Mesenteric fat pad (tissue), 1 donor: ENCODE measurements at places on chromosomes 16 and 17.
A peak's percentile ranks its signal among the peaks of the same experiment; 100 is the strongest.

GRCh38 chr17:81583589-81584342 lies 31.6 kb upstream of the FAAP100 start:
- DNase-seq, result no peak

DNA sequence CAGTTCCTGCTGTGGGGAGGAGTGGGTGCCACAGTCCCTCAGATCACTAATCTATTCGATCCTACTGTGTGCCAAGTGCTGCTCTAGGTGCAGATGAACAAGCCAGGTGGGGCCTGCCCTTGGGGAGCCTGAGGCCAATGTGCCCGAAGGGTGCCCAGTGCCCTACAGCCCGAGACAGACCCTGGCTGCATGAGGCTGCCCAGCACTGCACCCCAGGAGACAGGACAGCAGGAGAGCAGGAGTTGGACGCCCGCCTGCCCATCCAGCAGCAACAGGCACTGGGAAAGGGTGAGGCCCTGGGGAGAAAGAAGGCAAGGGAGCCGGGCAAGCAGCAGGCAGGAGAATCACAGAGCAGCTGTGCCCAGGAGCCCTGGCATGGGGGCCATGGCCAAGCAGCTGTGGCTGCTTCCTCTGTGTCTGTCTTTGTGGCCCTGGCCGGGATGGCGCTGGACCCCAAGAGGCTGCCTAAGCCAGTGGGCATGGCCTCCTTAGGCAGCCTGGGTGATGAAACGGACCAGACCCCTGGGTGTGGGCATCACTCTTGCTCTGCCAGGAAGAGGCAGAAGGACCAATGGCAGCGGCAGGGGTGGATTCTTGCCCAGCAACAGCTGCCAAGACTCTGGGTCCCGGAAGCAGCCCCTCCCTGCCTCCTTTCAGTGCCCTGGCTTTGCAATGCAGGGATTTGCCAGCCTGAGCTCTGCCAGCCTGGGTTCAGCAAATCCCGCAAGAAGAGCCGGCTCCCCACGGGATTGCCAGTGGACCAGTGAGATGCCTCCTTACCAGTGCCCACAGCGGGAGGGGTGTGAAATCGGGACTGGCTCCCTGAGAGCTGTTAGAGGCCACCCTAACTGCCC lies 179.6 kb upstream of the TNRC6C start:
- DNase-seq, result no peak

- DNase-seq, result no peak
Measured at GRCh38 chr17:47942568-47942967, 1.2 kb downstream of the PNPO start.

DNA sequence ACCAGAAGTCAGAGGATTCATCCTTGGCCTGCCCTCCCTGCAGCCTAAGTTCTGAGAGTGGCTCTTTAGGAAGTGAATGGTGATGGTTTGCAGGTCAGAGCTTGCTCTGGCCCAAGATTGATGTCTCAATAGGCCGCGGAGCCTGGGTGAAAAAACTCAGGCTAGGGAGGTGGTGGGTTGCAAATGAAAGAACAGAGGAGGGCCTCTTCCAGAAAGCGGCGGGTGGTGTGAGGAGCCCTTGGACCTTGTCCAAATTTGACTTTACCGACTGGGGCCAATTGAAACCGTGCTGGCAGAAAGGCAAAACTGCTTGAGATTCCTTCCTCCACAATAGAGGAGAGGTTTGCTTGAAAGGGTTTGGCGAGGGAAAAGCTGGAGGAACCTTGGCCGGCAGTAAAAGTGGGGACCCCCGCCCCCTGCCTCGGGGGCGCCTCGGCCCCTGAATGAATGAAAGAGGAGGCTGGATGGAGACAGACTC lies 331.3 kb downstream of the SEC14L1 start:
- DNase-seq, result no peak

DNA sequence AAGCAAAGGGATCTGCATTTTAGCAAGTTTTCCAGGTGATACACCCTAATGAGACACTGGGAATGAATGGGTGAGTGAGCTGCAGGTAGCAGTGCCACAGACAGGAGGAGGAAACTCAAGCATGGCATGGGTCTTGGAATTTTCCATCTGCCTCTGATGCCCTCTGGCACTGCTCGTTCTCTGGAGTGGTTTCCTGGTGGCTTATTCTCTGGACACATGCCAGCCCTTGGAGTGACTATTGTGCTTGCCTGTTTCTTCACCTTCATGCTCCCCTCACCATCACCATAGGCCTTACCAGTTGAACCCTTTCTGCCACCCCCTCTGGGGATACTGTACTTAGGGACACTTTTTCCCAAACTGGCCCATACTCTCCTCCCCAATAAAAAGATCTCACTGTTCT lies 1.6 kb downstream of the COASY start:
- DNase-seq, result no peak

DNA sequence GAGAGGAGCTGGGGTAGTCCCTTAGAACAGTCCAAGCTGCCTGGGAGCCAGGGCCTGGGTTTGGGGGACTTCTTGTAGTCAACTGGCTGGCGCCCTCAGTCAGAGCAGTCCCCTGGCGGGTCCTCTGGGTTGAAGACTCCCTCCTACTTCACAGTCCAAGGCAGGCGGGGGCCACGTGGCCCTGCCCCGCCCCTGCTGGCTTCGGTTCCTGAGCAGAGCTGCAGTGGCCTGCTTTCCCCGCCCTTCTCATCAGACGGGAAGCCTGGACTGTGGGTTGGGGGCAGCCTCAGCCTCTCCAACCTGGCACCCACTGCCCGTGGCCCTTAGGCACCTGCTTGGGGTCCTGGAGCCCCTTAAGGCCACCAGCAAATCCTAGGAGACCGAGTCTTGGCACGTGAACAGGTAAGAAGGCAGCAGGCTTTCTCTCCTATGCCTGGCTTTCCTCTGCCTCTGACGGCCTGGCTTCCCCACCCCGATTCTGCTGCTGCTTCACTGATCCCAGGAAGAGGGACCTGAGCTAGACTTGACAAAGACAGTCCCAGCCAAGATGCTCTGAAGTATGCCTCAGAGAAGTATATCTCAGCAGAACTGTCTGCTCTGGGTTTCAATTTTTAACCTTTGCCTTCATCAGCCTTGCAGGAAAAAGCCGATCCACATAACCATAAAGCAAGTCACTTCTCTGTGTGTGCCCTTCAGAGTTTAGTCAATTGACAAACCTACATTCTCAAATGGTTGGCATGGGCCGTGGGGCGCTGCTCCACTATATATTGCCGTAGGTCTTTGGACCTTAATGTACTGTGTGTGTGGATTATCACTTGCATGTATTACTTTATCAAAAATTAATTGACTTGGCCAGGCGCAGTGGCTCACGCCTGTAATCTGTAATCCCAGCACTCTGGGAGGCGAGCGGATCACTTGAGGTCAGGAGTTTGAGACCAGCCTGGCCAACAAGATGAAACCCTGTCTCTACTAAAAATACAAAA lies 56.3 kb downstream of the SF3B3 start:
- no peak for DNase-seq

DNA sequence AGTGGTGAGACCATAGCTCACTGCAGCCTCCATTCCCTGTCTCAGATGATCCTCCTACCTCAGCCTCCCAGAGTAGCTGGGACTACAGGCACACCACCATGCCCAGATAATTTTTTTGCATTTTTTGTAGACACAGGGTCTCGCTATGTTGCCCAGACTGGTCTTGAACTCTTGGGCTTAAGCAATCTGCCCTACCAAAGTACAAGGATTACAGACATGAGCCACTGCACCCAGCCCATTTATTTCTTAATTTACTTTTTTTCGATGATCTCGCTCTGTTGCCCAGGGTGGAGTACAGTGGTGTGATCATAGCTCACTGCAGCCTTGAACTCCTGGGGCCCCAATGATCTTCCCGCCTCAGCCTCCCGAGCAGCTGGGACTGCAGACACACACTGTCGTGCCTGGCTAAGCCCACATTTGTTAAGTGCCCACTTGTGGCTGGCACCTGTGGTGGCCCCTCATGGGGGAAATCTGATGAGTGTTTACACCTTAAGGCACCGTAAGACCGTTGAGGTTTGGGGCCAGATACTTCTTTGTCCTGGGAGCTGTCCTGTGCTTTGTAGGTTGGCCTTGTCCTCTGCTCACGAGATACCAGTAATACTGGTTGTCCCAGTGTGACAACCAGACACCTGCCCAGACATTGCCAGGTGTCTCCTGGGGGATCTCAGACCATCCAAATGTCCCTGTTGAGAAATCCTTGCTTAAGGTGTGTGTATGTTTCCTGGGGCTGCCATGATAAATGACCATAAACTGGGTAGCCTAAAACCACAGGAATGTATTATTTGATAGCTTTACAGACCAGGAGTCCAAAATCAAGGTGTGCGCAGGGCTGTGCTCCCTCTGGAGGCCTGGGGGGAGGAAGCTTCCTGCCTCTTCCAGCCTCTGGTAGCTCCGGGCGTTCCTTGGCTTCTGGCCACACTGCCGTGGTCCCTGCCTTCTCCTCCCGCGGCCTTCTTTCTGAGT lies 141.4 kb upstream of the GSE1 start:
- no peak for DNase-seq

- DNase-seq, result no peak
Measured at GRCh38 chr17:40901981-40902474, 17.0 kb upstream of the KRT20 start.

- DNase-seq, result no peak
Measured at GRCh38 chr16:85017633-85018032, 6.3 kb upstream of the ZDHHC7 start.

DNA sequence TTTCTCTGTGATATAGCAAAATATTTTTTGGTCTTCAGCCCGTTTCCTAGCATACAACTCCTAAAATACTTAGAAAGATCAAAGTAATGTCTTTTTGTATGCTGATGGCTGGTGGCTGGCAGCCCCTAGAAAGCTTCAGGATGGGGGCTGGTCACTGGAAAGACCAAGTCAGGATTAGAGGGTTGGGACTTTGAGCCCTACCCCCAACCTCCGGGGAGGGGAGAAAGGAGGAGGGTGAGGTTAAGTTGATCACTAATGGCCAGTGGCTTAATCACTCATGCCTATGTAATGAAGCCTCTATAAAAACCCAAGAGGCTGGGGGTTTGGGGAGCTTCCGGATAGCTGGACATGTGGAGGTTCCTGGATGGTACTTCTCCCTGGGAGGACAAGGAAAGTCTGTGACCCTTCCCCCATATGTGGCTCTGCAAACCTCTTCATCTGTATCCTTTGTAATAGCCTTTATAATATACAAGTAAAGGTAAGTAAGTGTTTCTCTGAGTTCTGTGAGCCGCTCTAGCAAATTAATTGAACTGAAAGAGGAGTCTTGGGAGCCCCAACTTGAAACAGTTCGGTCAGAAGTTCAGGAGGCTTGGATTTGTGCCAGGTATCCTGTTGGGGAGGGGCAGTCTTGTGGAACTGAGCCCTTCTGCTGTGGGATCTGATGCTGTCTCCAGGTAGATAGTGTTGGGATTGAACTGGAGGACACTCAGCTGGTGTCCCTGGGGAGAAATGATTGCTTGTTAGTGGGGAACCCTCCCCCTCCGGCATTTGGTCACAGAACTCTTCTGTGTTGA lies 3.5 kb downstream of the SLC7A6 start:
- DNase-seq, result no peak

GRCh38 chr17:65783845-65784334 lies 222.4 kb upstream of the AXIN2 start:
- DNase-seq, result no peak

GRCh38 chr17:31926100-31926729 lies 10.6 kb upstream of the SUZ12 start:
- DNase-seq, result no peak

DNA sequence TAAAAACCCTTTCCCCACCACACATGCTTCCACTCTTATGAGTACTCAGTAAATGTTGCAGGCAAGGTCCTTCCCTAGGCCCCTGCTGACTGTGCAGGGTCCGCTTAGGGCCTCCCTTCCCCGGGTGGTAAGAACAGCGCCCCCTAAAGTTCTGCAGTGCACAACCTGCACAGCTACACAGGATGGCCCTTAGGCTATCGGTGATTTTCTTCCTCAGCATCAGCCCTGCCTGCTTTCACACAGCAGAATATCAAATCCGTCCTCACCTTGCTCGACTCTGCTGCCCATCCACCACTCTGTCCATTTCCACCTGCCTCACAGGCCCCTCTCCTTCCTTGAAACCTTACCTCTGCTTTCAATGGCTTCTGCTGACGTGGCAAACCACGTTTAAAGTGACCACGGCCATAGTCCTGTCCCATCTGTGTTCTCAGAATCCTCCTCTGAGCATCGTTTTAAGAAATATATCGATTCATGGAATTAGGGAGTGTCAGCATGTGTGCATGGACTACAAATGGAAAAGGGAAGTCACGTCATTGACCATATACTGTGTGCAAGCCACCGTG lies 51.4 kb upstream of the TMEM132E start:
- DNase-seq, result no peak

- no peak for DNase-seq
Measured at GRCh38 chr17:51913491-51914205, 244.9 kb downstream of the CA10 start.

GRCh38 chr17:13634021-13634420 lies 32.3 kb upstream of the HS3ST3A1 start:
- no peak for DNase-seq

DNA sequence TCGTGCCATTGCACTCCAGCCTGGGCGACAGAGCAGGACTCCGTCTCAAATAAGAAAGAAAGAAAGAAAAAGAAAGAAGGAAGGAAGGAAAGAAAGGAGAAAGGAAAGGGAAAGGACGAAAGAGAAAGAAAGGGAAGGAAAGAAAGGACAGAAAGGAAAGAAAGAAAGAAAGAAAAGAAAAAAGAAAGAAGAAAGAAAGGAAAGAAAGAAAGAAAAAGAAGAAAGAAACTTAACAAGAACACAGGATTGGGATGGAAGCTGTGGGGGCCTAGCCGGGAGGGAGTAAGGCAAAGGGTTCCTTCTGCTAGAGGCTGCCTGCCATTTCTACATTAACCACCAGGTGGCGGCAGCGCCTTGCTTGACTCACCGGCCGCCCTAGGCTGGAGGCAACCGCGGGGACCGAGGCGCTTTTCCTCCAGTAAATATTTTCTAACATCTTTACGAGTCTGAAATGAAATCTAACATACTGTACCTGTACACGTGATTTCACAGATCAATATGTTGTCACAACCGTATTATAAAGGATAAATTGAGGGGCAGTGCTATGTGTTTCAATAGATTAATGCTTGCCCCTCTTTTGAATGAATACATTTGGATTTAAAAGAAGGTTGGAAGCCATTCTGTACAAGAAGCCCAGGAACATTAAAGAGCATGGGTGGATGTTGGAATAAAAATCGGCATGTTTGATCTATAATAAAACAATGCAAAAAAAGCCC lies 6.1 kb downstream of the GJD3 start:
- peak; percentile 95 for DNase-seq

- no peak for DNase-seq
Measured at GRCh38 chr17:61574542-61575351, 16.3 kb downstream of the NACA2 start.

DNA sequence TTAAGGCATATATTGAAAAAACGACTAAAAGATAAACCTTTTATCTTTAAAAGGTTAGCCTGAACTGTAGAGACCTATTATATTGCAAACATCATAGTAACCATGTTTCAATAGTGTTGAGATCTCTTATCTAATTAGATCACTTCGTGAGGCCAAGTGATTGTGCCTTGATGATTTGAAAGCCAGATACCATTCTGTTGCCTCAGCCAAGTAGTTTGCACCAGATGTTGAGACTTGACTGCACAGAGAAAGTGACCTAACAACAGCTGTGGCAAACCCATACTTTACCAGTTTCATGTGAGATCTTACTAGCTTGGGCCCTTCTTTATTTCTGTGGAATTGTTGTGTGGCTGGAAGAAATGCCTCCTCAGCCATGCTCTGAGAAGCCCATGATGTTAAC lies 717.3 kb downstream of the KCNJ2 start:
- DNase-seq, result no peak
